ENCODE measurements at places on chromosomes 12 and 14. TPM values are rescaled to one million over a fixed set of nuclear protein-coding genes. Genes with fewer than 3 reads are reported as not detected.

Gene CABP1
- total RNA-seq, result 4.9 TPM

Gene EMP1
- total RNA-seq, result 71.6 TPM

Gene NID2
- total RNA-seq, result 102 TPM

- no peak for DNase-seq
These were observed 122.8 kb downstream of the CRACR2A start for GRCh38 chr12:3630111-3630510.

DNA sequence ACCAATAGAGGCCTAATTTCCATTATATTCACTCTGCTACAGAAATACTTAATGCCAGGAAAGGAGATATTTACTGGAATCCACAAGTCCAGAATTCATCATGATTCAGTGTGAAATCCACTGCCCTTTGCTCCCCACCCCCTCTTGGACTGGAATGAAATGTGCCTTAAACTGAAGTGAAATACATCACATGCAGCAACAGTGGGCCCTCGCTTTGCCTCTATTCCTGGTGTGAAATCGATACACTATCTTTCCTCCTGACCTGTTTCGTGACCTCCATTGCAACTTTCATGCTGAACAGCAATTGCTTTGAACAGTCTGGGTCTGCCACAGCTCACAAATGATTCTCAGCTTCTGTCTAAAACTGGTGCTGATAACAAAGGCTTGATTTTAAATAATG lies 100.6 kb downstream of the NPAS3 start:
- DNase-seq, result no peak

GRCh38 chr12:52358575-52359350 lies 8.5 kb downstream of the KRT85 start:
- DNase-seq, result no peak

GRCh38 chr12:111057701-111058425 lies 137.5 kb upstream of the MYL2 start:
- DNase-seq, result no peak

- DNase-seq, result no peak
These were observed 837.6 kb downstream of the VRK1 start for GRCh38 chr14:97634751-97635150.

Measured in urinary bladder (tissue), 4 donors.